Aorta (tissue), 5 donors: ENCODE measurements at places on chromosomes 5 and 9. TPM values are rescaled to one million over a fixed set of nuclear protein-coding genes. Genes with fewer than 3 reads are reported as not detected.

GRCh38 chr5:94944160-94944559, 325.7 kb downstream of the SLF1 start:
- H3K36me3 ChIP-seq = no peaks in the 10 kb centered on the region
- no peak overlapping the region for H3K27ac ChIP-seq
- no peaks in the 10 kb centered on the region for H3K27me3 ChIP-seq
- no peaks in the 10 kb centered on the region for H3K4me1 ChIP-seq
- DNase-seq = no peak

Gene MRPS30
- total RNA-seq = 33.0 TPM

- H3K4me1 ChIP-seq = no peaks in the 10 kb centered on the region
- no peaks in the 10 kb centered on the region for H3K27me3 ChIP-seq
- no peak overlapping the region for H3K27ac ChIP-seq
- DNase-seq = no peak
- H3K4me3 ChIP-seq = no peak overlapping the region
Measured at GRCh38 chr9:134388976-134389375, 62.7 kb downstream of the RXRA start.

Gene RPS23
- total RNA-seq = 1,494 TPM

Gene C9
- total RNA-seq = 0.13 TPM

Gene GPR150
- 0.23 TPM for total RNA-seq

DNA sequence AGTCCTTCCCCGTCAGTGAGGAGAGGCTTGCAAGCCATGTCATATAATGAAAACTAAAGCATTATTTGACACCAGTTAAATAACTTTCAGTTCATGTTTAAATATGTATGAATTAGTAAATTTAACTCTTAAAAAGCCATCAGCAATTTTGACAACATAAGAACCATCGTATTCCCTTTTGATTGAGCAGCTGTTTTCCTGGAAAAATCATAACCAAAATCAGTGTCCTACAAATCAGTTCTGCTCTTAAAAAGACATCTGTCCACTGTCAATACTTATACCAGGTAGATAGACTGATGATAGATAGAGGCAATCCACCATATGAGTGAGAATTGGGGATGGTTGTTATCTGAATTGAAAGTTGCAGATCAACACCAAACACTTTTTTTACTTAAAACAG, 2.3 kb downstream of the DIRAS2 start:
- no peak overlapping the region for H3K27ac ChIP-seq
- no peak overlapping the region for H3K4me3 ChIP-seq
- H3K36me3 ChIP-seq = no peaks in the 10 kb centered on the region
- no peaks in the 10 kb centered on the region for H3K4me1 ChIP-seq

Gene CATSPER3
- 0.63 TPM for total RNA-seq

Gene PCA3
- total RNA-seq = 0.81 TPM

DNA sequence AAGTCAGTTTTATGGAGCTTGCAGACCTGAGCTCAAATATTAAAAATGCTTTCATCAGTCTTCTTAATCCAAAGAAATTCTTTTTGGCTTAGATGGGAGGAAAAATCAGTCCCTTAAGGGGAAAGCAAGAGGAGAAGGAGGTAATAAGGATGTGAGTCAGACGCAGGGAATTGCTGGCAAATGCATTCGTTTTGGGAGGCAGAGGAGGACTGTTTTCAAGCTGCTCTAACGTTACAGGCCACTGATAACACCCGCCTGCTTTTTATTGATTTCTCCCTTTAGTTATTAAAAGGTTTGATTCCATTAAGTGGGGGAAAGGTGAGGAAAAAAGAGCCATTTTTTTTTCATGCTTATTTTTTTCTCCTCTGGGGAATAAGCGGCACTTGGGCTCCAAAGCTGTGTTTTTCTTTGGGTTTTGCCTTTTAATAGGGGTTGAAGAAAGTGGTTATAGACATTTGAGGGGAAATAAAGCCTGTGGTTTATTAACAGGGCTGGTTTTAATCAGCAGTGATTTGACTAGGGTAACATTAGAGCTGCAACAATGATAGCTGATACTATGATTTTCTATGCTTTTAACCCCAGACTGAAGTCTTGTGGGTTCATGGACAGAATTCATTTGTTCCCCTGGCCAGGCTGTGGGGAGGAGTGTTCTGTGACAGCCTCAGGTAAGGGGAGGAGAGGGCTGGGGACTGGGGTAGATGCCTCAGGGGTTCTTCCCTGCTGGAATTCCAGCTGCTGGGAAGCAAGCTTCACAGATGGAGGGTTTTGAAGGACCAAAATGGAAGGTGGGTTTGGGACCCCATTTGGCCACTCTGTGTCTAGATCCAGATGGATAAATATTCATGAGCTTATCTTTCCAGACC, 225.2 kb downstream of the GAS1 start:
- no peak overlapping the region for H3K4me3 ChIP-seq
- no peaks in the 10 kb centered on the region for H3K36me3 ChIP-seq
- peaks cover 6% of the 10 kb centered on the region for H3K4me1 ChIP-seq

DNA sequence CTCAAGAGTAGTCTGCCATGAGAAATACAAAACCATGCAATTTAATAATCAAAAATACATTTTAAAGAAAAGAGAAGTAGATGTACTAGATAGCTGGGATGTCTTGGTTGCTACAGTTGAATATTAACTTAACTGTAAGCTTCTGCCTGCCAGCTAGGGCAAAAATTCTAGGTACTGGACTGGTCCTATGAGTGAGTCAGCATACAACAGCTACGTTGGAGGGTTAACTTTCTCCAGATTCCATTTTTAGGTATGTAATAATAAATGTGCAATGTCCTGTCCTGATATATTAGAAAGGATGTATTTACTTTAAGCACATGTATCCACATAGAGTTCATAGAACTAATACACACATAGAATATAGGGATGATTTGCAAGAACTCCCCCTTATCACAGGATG, 230.1 kb downstream of the CAAP1 start:
- H3K27ac ChIP-seq = no peak overlapping the region
- H3K4me3 ChIP-seq = no peak overlapping the region
- DNase-seq = no peak

- no peak overlapping the region for H3K27ac ChIP-seq
- no peaks in the 10 kb centered on the region for H3K36me3 ChIP-seq
- H3K4me1 ChIP-seq = no peaks in the 10 kb centered on the region
- peak; percentile 84 for DNase-seq
Measured at GRCh38 chr5:74639807-74640449, 600 bp downstream of the ENC1 start.

Gene DDX31
- total RNA-seq = 13.3 TPM

Gene PCDHA11
- 0.19 TPM for total RNA-seq

- no peak overlapping the region for H3K27ac ChIP-seq
- H3K4me3 ChIP-seq = no peak overlapping the region
Measured at GRCh38 chr9:131167146-131167692, 41.8 kb downstream of the NUP214 start.

GRCh38 chr5:110056580-110057114, 366.9 kb downstream of the MAN2A1 start:
- H3K4me1 ChIP-seq = no peaks in the 10 kb centered on the region
- H3K36me3 ChIP-seq = no peaks in the 10 kb centered on the region
- H3K4me3 ChIP-seq = no peak overlapping the region
- DNase-seq = no peak
- H3K27me3 ChIP-seq = no peaks in the 10 kb centered on the region

GRCh38 chr9:70949239-70949638, 172.2 kb downstream of the TRPM3 start:
- DNase-seq = no peak
- H3K27me3 ChIP-seq = peaks cover 3% of the 10 kb centered on the region
- no peaks in the 10 kb centered on the region for H3K36me3 ChIP-seq
- H3K27ac ChIP-seq = no peak overlapping the region

GRCh38 chr5:150674341-150674821, 13.3 kb downstream of the MYOZ3 start:
- H3K27me3 ChIP-seq = no peaks in the 10 kb centered on the region
- peak overlapping the region; percentile 20 for H3K27ac ChIP-seq
- H3K4me1 ChIP-seq = no peaks in the 10 kb centered on the region

DNA sequence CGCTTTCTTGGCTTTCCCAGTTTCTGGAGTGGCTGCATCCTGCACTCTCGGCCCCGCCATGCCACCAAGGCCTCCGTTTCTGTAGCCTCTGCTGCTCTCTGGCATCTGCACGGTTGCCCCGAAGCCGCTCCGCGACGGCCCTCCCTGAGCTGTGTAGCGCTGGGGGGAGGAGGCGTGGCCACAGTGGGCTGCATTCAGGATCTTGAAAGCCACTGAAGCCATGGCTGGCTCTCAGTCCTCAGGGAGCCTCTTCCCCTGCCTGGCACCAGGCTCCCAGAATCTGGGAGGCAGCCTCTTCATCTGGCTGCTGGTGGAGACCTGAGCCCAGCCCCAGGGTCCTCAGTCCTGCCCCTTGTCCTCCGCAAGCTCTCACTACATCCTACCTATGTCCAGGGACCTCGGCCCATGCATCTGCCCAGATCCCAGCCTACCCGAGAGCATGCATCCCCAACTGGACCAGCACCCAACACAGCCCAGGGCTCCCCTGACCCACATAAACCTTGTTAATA, 25.1 kb downstream of the PAEP start:
- no peaks in the 10 kb centered on the region for H3K4me1 ChIP-seq
- no peaks in the 10 kb centered on the region for H3K36me3 ChIP-seq
- peak; percentile 24 for DNase-seq
- H3K4me3 ChIP-seq = no peak overlapping the region

DNA sequence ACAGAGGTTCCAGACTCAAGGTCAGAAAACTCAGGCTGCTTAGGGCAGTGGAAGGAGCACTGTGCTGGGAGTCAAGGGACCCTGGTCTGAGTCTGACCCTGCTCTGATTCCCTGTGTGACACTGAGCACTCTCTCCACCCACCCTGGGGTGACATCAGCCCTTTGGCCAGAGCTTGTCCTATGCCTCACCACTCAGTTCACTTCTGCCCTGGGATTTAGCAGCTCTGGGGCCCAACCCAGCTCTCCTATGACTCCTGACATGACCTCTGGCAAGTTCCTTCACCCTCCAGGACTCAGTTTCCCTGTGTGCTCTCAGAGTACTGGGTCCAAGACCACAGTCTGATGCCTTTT, 63.9 kb downstream of the FAM114A2 start:
- DNase-seq = no peak
- no peak overlapping the region for H3K27ac ChIP-seq
- no peaks in the 10 kb centered on the region for H3K4me1 ChIP-seq
- H3K27me3 ChIP-seq = no peaks in the 10 kb centered on the region

Gene TLX3
- not detected for total RNA-seq

- no peaks in the 10 kb centered on the region for H3K4me1 ChIP-seq
- DNase-seq = no peak
- no peak overlapping the region for H3K4me3 ChIP-seq
- no peak overlapping the region for H3K27ac ChIP-seq
- H3K36me3 ChIP-seq = no peaks in the 10 kb centered on the region
- no peaks in the 10 kb centered on the region for H3K27me3 ChIP-seq
Measured at GRCh38 chr5:916441-917293, 24.0 kb downstream of the TRIP13 start.

Gene SMU1
- total RNA-seq = 18.7 TPM

Gene ITK
- total RNA-seq = 4.8 TPM

Gene CRHBP
- total RNA-seq = 7.0 TPM

DNA sequence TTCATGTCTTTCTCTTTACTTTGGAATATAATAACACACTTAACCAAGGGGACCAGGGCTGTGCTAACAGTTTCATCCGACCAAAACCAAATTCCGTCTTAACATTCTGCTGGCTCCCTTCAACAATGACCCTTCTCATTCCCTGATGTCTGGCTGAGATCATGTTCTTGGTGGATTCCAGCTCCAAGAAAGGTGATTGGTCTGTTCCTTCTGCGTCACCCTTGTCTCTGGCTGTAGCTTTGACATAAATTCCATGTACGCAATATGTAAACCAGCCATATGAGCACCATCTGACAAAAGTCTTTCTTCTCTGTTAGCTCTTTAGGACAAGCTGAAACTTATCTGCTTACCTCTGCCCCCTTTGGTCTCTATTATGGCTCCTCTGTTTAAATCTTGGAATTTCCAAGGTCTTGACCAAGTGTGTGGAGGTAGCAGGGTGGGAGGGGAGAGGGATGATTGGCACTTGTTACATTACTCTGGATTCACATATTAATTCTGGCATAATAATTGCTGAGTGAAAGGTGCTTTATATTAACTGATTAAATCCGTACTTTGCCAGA, 45.7 kb upstream of the HSD17B4 start:
- no peaks in the 10 kb centered on the region for H3K36me3 ChIP-seq
- H3K4me1 ChIP-seq = no peaks in the 10 kb centered on the region
- H3K27ac ChIP-seq = no peak overlapping the region
- DNase-seq = no peak

DNA sequence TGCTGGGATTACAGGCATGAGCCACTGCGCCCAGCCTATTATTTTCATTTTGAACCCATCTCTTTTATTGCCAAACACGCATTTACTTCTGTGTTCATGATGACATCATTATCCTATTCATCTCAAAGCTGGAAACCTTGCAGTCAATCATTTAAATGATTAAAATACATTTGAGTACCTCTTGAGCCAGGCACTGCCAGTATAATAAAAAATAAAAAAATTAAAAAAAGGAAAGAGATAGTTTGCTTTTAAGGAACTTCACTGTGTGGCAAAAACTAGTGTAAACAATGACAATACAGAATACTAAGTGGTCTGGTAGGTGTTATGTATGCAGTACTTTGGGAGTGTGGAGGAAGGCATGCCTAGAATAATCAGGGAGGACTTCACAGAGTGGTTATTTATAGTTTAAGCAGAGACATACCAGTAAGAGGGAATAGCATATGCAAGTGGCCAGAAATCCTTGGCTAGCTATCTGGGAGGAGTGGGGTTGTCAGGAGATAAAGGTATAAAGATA, 8.6 kb downstream of the NSD1 start:
- no peak for DNase-seq
- no peak overlapping the region for H3K27ac ChIP-seq
- H3K27me3 ChIP-seq = no peaks in the 10 kb centered on the region
- H3K36me3 ChIP-seq = no peaks in the 10 kb centered on the region
- no peaks in the 10 kb centered on the region for H3K4me1 ChIP-seq

- no peak for DNase-seq
- H3K4me3 ChIP-seq = no peak overlapping the region
- H3K4me1 ChIP-seq = no peaks in the 10 kb centered on the region
- no peak overlapping the region for H3K27ac ChIP-seq
- no peaks in the 10 kb centered on the region for H3K36me3 ChIP-seq
- no peaks in the 10 kb centered on the region for H3K27me3 ChIP-seq
Measured at GRCh38 chr5:94893412-94894135, 275.1 kb downstream of the SLF1 start.

DNA sequence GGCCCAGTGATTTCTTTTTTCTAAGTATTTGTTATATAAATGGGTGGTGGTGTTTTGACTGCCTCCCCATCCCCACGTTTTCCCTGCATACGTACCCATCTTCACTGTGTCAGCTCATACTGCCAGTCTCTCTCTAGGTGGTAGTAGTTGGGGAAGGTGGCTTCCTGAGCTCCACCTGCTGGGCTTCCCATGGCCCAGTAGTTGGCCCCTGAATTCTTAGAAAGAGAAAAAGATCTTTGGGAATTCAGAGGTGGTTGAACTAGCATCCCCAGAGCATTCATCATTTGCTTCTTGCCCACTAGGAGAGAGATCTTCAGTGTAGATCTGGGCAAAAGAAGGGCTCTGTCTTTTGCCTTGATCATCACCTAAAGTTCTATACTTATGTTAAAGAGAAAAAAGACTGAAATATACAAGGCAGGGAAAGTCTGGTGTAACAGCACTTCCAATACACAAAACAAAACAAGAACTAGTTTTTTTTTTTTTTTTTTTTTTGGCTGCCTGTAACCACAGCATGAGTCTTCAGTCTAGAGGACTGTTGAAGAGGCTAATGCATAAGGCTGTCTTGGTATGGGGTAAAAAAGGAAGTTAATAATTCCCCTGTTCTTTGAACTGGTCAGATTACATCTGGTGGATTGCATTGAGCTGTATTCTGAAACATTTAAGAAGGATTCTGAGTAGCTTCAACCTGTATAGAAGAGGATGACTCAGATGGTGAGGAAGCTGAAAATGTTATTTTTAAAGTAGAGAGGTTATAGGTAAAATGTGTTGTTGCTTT, 128.7 kb downstream of the ATG10 start:
- H3K4me1 ChIP-seq = peaks cover under 1% of the 10 kb centered on the region
- H3K27me3 ChIP-seq = no peaks in the 10 kb centered on the region
- DNase-seq = no peak
- no peak overlapping the region for H3K27ac ChIP-seq
